Motor neuron (in vitro differentiated cells): ENCODE measurements at places on chromosomes 2 and 18. TPM values are rescaled to one million over a fixed set of nuclear protein-coding genes. Genes with fewer than 3 reads are reported as not detected.

GRCh38 chr2:24652265-24653182, 140.7 kb downstream of the PTRHD1 start:
- ATAC-seq, result no peak

Gene PPIL3
- total RNA-seq, result 40.5 and 51.9 TPM in 2 replicates

- no peak for ATAC-seq
These were observed 16.9 kb downstream of the ZBTB7C start for GRCh38 chr18:48392268-48392667.

Gene IL37
- not detected in 2 replicates for total RNA-seq

GRCh38 chr2:232833830-232834229, 36.2 kb upstream of the SNORC start:
- ATAC-seq, result no peak

GRCh38 chr18:36672437-36673344, 156.1 kb downstream of the TPGS2 start:
- no peak for ATAC-seq

GRCh38 chr18:59264121-59264571, 9.1 kb downstream of the RAX start:
- ATAC-seq, result no peak

DNA sequence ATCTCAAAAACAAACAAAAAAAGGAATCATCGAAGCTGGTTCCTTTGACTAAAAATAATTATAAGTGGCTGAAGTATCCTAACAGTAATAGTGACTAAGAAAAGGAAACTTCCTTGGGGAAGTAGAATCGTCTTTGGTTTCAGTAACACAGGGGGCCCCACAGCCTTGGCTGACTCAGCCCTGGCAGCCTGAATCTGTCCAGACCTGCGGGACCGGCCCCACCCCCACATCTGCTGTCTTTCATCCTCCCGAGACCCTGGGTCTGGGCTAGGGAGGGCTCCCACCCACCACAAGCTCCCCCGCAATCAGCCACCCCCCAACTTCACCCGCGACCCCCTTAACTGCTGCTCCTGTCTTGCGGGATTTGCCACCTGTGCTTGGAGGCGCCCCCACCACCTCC, 1452.6 kb upstream of the ACVR2A start:
- ATAC-seq, result no peak

Gene MYO5B
- 1.1 and 1.3 TPM in 2 replicates for total RNA-seq
